ENCODE measurements at places on chromosomes 12 and 14.

DNA sequence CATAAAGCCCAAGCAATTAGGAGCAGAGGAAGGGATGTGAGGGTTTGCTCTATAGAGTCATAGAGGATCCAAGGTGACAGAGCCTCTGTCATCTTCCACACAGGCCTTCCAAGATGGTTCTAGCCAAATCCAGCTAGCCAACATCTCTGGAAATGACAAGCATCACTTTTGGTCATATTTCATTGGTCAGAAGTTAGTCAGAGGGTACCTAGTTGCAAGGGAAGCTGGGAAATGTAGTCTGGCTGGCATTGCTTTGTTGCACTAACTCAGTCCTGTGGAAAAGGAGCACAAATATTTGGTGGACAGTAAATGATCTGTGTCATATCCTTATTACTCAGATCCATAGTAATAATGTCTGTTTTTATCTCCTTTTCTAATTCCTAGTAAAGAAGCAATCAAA lies 715.7 kb downstream of the NRXN3 start:
- DNase-seq = no peak

GRCh38 chr14:103273145-103273744 lies 60.8 kb upstream of the EIF5 start:
- DNase-seq = no peak

- DNase-seq = no peak
Observed at GRCh38 chr12:118402251-118402650, 25.9 kb downstream of the SUDS3 start.

DNA sequence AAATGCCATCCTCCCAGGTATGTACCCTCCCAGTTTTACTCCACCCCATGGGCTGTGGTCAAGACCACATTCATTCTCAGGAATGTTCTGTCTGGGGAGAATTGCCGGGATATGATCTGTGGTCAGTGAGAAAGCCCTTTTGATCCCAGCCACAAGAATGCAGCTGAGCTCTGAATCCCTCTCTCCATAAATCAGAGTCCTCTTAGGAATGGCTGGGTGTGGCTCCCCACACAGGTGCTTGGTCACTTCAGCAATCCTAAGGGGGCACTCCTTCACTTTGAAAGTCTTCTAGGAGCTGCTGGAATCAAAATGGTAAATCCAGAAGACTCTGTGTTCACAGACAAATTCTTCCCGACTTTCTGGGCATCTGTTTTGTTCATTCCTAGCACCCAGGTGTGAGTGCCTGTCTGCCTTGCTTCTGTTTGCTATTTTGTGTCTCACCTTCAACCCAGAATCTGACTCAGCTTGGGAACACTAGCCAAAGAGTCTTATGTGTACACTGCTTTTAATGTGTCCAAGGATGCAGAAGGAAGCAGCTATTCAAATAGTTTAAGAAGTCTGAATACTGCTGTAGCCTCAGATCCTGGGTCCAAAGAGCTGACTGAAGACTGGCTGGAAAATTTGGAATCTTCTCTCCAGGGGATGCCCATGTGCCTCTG lies 144.6 kb upstream of the CDKN3 start:
- DNase-seq = no peak

DNA sequence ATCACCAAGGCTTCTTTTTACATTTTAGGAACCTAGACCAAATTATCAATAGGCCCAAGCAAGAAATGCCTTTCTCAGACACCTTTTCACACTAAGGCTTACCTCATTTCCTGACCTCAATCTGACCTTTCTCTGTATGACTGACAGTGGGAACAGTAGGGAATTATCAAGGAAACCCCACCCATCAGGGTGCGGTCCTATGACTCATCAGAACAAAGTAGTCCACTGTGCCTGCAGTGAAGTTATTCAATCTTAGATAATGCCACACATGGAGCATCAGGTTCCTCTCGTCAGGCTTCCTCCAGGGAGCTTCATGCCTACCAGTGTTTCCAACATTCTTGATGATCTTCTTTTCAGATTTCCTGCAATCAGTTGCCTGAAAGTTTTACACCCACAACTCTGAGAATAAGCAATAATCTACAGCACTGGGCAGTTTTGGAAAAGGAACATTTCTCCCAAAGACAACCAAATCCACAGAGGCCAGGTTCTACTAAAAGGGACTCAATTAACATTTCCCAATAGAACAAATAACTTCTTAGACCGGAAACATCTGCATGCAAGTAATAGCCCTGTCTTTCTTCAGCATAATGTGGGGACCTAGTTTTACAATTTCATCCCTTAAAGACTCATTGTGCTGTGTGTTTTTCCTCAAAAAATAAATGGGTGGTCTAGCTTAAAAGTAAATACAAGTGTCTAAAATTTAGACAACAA lies 35.9 kb upstream of the TMTC2 start:
- DNase-seq = no peak

- no peak for DNase-seq
Observed at GRCh38 chr14:74476607-74477006, 16.5 kb downstream of the NPC2 start.

DNA sequence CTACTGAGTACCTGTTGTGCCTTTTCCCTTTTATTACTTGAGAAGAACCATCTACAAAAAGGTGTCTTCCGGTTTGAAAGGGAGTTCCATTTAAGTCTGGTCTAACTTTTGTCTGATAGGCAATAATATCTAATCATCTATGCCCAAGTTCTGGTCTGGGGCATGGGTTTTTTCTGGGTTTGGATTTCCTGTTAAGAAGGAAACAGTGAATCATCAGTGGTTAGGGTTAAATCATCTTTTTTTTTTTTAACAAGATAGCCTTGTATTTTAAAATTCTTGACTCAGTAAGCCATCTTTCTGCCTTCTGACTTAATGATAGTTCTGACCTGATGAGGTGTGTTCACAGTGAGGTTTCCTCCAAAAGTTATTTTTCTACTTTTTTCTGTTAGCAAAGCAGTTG lies 29.3 kb upstream of the CPNE8 start:
- no peak for DNase-seq

GRCh38 chr12:46660276-46660675 lies 165.5 kb downstream of the SLC38A4 start:
- no peak for DNase-seq

DNA sequence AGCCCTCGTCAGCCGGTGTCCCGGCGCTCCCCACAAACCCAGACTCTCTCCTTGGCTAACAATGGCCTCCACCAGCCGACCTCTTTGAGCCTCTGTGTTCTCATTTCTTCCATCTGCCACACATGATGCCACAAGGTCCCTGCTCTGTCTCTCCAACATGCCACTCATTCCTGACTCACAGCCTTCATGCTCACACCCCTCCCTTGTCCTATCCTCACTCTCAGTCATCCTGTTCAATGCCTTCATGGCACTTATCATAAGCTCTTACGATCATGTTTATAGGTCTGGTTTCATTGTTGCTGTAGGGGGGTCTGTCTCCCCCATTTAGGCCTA lies 9.6 kb upstream of the SERPINA11 start:
- no peak for DNase-seq

- no peak for DNase-seq
Observed at GRCh38 chr12:12474931-12475795, 87.5 kb downstream of the DUSP16 start.

DNA sequence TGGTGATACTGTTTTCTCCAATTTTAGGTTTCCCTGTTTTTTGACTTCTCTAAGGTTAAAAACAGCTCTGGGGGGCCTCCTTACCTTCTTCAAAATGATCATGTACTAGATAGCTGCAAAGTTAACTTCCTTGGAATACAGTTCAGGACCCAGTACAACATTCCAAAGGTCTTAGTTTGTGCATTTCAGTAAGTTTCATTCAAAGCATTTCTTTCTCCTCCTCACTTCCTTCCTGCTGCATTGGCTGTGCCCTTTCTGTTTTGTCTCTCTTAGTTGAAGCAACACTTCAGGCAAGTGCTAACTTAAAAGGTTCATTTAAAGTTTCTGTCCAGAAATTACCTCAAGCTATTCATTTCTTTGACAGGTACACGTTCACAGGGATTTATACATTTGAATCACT lies 95.7 kb downstream of the SCN8A start:
- no peak for DNase-seq

DNA sequence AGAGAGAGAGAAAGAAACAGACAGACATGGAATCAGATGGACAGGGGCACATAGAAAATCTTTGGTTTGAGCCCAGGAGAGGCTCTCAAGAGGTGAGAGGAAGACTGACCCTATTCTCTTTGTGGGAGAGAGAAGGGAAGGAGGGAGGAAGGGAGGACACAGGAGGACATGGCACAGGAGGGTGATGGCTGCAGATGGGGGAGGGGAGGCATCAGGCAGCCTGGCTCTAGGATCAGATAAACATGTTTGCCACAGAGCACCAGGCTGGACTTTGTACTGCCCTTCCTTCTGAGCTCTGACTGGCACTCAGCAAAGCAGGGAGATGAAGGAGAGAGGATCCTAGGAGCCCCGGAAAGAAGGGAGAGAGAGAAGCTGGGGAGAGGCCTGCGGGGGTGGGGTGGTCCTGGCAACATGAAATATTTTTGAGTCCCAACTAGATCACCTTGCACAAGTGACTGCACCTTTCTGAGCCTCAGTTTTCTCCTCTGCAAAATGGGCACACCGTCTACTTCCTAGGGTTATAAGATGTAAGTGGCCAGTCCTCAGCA lies 6.1 kb downstream of the HNF1A start:
- no peak for DNase-seq

DNA sequence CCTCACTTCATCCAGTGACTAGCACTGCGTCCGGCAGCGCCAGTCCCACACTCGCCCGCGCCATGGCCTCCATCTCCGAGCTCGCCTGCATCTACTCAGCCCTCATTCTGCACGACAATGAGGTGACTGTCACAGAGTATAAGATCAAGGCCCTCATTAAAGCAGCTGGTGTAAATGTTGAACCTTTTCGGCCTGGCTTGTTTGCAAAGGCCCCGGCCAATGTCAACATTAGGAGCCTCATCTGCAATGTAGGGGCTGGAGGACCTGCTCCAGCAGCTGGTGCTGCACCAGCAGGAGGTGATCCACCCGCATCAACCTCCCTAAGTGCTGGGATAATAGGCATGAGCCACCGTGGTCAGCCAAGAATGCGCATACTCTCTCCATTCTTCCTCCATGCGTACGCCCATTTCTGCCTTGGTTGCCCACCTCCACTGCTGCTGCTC lies 59.9 kb downstream of the IRF2BPL start:
- DNase-seq = no peak

- DNase-seq = no peak
Observed at GRCh38 chr12:120468325-120468820, 1.2 kb downstream of the SRSF9 start.

DNA sequence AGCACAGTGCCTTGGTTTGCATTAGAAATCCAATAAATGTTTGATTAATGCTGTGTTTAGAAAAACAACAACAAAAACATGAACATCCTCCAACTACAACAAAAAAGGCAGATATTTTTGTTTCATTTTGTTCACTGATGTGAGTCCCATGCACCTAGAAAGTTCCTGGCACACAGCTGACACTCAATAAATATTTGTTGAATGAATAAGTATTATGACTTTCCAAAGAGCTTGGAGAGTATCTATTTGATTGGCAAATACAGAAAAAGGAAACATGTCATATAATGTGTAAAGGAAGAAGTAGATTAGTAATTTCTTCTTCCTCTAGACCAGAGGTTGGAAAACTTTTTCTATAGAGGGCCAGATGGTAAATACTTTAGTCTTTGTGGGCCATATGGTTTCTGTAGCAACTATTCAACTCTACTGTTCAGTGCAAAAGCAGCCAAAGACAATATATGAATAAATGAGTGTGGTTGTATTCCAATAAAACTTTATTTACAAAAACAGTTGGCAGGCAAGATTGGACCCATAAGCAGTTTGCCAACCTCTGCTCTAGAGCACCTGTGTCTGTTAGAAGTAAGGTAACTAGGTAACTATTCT lies 312.3 kb upstream of the DIO2 start:
- DNase-seq = no peak
